ENCODE measurements at places on chromosomes 12 and 14.

- peaks cover under 1% of the 10 kb centered on the region for H3K36me3 ChIP-seq
- peak; percentile 96 for DNase-seq
- H3K27ac ChIP-seq, result peak overlapping the region; percentile 59
- H3K27me3 ChIP-seq, result no peaks in the 10 kb centered on the region
- peaks cover 30% of the 10 kb centered on the region for H3K4me1 ChIP-seq
Measured at GRCh38 chr12:47779301-47779942, 6.4 kb downstream of the SLC48A1 start.

DNA sequence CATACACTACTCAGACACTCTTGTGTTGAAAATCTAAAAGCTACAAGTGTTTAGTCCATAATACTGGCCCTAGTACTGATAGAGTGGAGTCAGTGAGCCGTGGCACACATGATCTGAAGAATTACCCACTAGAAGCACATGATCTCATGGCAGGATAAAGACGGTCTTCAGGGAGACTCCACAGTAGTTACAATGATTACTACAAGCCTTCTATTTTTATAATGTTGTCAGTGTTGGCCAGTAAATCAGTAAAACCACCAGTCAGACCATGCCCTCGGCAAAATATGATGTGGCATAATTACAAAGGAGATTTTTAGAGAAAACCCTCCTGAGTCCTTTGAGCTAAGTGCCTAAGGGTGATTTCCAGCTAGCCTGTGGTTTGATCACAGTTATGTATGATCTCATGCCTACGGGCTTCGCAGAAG lies 114.9 kb downstream of the PDZRN4 start:
- H3K4me1 ChIP-seq, result no peaks in the 10 kb centered on the region
- DNase-seq, result no peak
- no peaks in the 10 kb centered on the region for H3K36me3 ChIP-seq
- no peaks in the 10 kb centered on the region for H3K27me3 ChIP-seq

DNA sequence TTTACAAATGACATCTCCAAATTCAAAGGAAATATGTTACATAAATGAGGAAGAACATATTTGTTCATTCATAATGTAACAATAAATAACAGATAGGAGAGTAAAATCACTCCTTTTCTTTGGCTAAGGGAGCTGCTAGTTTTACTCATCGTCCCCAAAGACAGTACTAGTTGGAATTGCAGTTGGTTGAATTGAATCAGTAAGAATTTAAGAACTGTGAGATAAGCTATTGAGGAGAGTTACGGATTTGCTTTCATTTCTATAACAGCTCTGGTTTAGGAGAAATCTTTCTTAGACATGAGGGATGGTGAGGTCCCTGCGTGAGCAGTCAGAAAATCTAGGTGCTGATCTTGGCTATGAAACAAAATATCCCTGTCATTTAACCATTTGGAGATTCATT lies 402.8 kb downstream of the AEBP2 start:
- no peak overlapping the region for H3K4me3 ChIP-seq
- no peaks in the 10 kb centered on the region for H3K4me1 ChIP-seq
- H3K36me3 ChIP-seq, result peaks cover 2% of the 10 kb centered on the region
- no peak for DNase-seq

GRCh38 chr14:33792009-33792719 lies 158.7 kb downstream of the EGLN3 start:
- no peak for DNase-seq
- peaks cover 12% of the 10 kb centered on the region for H3K4me1 ChIP-seq
- peaks cover 25% of the 10 kb centered on the region for H3K27me3 ChIP-seq
- H3K36me3 ChIP-seq, result no peaks in the 10 kb centered on the region
- no peak overlapping the region for H3K27ac ChIP-seq

DNA sequence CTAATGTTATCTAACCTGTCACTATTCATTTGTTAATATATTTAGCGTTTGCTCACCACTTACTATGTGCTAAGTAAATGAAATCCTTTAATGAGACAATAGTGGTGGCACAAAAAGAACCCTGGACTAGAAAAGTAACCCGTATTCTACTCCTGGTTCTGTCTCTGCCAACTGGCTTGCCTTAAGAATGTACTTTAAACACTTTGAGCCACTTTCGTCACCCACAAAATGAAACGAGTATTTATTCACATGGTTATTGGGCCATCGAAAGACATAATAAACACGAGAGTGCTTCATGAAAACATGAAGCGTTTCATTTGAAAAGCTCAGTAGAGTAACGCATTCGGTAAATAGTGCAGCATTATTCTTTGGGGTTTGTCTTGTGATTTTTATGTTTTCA lies 254.7 kb downstream of the EGLN3 start:
- DNase-seq, result no peak
- no peaks in the 10 kb centered on the region for H3K4me1 ChIP-seq
- no peak overlapping the region for H3K4me3 ChIP-seq
- H3K36me3 ChIP-seq, result no peaks in the 10 kb centered on the region

DNA sequence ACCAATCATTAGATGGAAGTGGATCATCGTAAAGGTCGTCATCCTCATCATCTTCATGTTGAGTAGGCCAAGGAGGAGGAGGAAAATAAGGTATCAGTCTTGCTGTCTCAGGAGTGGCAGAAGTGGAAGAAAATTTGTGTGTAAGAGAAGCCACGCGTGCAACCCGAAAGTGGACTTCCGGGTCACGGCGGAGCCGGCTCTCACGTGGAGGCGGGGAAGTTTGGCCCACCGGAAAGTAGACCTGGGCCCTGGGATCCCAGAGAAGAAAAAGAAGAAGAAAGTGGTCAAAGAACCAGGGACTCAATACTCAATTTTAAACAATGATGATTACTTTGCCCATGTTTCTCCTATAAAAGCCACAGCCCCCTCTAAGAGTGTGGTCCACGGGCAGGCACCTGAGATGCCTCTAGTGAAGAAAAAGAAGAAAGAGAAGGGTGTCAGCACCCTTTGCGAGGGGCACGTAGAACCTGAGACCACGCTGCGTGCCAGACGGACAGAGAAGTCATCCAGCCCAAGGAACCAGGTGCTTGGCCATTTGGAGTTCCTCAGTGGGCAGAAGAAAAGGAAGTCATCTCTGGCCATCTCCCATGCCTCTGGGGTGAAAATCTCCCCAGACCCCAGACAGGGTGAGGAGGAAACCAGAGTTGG lies 365.8 kb downstream of the BCAT1 start:
- H3K27ac ChIP-seq, result no peak overlapping the region
- no peaks in the 10 kb centered on the region for H3K36me3 ChIP-seq
- no peak overlapping the region for H3K4me3 ChIP-seq
- no peaks in the 10 kb centered on the region for H3K4me1 ChIP-seq

DNA sequence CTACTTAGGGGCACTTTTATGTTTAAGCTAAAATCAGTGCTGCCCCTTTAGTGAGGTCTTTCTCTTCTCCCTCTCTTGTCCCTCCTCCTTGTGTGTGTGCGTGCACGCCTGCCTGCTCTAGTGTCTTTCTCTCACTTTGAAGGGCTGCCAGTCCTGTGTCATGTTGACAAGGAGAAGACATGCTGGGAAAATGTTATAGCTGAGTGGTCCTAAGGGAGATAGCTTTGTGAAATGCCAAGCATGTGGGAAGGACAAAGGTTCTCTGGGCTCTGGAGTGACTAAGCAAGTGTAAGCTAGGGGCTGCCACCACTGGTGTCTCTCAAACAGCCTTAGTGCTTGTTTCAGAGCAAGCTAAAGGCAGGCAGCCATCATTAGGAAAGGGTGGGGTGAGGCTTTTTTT lies 108.4 kb downstream of the EMP1 start:
- H3K4me3 ChIP-seq, result no peak overlapping the region
- no peak overlapping the region for H3K27ac ChIP-seq
- H3K36me3 ChIP-seq, result no peaks in the 10 kb centered on the region
- H3K4me1 ChIP-seq, result no peaks in the 10 kb centered on the region
- H3K27me3 ChIP-seq, result peaks cover 24% of the 10 kb centered on the region

DNA sequence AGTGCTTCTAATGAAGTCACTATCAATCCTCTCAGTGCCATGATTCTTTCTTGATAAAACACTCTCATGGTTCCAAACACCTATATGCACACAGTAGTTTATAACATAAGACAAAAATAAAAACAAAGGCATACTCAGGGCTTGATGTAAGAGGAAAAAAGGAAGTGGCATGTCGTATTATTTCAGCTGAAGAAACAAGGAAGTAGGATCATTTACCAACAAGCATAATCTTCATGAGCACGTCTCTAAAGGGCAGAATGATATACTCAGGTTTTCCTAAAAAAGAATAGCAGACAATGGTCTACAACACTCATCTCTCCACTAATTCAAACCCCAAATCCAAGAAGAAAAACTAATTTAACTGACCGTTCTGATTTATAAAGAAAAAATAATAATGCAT lies 33.9 kb downstream of the NUMB start:
- H3K4me3 ChIP-seq, result peak overlapping the region; percentile 5
- H3K27me3 ChIP-seq, result no peaks in the 10 kb centered on the region
- H3K4me1 ChIP-seq, result peaks cover 14% of the 10 kb centered on the region
- H3K27ac ChIP-seq, result peak overlapping the region; percentile 55
- DNase-seq, result no peak
- H3K36me3 ChIP-seq, result peaks cover 13% of the 10 kb centered on the region

DNA sequence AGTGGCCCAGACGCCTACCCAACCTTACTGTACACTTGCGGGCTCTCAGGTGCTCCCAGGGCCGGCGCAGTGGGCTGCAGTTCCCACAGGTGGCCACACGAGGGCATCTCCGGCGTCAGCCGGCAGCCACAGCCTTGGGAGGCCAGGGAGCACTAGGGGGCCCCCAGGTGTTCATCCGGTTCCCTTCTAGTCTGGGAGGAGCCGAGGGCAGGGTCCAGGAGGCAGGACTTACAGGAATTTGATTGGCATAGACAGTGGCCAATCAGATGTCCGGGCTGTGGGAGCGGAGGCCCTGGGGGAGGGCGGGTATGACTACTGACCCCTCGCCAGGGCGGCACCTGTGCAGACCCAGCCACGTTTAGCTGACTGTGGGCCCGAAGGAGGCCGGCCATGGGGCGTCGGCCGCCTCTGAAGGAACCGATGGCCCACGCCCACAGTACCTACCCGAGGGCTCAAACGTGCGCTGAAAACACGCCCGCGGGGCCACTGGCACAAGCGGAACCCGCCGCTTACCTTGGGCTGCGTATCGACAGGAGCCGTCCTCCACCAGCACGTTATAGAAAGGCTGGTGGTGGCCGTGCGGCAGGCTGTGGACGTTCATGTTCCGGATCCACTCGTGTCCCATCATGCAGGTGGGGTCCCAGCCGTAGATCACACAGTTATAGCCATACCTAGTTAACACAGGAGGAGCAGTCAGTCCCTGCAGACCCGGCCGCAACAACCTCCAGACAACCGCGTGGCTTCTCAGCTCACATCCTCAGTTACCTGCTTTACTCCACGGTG lies 34.8 kb downstream of the FBXO21 start:
- no peak overlapping the region for H3K4me3 ChIP-seq
- DNase-seq, result peak; percentile 76
- H3K27me3 ChIP-seq, result no peaks in the 10 kb centered on the region
- H3K27ac ChIP-seq, result no peak overlapping the region

GRCh38 chr12:80188576-80188975 lies 89.2 kb downstream of the OTOGL start:
- H3K4me3 ChIP-seq, result no peak overlapping the region
- DNase-seq, result no peak
- no peaks in the 10 kb centered on the region for H3K36me3 ChIP-seq
- H3K4me1 ChIP-seq, result peaks cover 10% of the 10 kb centered on the region
- peaks cover 9% of the 10 kb centered on the region for H3K27me3 ChIP-seq

GRCh38 chr14:104665657-104666522 lies 23.5 kb upstream of the INF2 start:
- no peak overlapping the region for H3K27ac ChIP-seq
- peak; percentile 56 for DNase-seq
- H3K4me1 ChIP-seq, result peaks cover 18% of the 10 kb centered on the region
- peaks cover 27% of the 10 kb centered on the region for H3K27me3 ChIP-seq
- H3K36me3 ChIP-seq, result no peaks in the 10 kb centered on the region
- peak overlapping the region; percentile 26 for H3K4me3 ChIP-seq

DNA sequence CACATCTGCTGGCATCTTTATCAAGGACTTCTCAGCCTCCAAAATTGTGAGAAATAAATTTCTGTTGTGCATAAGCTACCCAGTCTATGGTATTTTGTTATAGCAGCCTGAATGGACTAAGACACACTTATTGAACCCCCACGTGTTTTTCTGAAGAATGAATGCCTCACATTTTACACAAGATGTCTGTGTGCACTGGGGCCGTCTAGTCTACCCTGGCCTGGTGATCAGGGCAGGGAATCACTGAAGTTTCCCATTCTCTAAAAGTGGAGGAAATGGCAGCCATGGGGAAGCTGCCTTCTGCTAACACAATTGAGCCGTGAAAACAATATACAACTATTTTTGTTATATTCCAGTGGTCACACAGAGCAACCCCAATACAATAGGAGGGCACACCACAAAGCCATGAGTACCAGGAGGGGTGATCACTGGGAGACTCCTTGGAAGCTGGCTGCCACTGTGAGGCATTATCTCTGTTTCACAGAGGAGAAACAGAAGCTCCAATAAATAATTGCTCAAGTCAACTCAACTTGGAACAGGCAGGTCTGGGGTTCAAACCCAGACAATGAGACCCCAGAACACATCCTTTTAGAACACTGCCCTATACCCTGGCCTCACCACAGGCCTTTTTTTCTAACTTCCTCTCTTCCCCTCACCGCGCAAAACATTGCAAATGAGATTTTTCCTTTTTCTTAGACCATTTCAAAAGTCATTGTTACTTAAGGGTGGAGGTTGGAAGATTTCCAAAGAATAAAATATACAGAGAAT lies 18.3 kb upstream of the LTA4H start:
- peaks cover 3% of the 10 kb centered on the region for H3K36me3 ChIP-seq
- no peak for DNase-seq

DNA sequence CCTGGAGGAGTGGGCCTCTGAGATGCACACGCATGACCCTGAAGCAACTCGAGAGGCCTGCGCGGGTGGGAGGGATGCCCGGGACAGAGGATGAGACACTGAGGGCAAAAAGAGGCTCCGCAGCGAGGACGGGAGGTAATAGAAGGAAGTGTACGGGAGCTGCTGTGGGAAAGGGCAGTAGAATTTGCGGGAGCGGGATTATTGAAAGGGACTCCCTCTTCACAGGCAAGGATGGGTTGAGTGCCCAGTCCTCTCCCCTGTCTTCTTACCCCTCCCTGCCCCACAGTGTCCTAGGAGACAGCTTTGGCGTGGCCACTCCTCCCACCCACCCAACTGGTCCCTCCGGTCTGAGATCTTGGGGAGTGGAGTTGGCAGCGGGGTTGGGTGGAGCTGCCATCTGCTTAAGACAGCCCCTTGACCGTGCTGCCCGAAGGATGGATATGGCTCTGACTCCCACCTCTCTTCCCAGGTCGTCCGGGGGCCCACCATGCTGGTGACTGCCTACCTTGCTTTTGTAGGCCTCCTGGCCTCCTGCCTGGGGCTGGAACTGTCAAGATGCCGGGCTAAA lies 15.7 kb upstream of the ESPL1 start:
- peak overlapping the region; percentile 95 for H3K27ac ChIP-seq
- H3K36me3 ChIP-seq, result peaks cover 4% of the 10 kb centered on the region
- peaks cover 39% of the 10 kb centered on the region for H3K4me1 ChIP-seq
- no peaks in the 10 kb centered on the region for H3K27me3 ChIP-seq
- H3K4me3 ChIP-seq, result peak overlapping the region; percentile 98
